ENCODE measurements at places on chromosomes 1 and 21.

DNA sequence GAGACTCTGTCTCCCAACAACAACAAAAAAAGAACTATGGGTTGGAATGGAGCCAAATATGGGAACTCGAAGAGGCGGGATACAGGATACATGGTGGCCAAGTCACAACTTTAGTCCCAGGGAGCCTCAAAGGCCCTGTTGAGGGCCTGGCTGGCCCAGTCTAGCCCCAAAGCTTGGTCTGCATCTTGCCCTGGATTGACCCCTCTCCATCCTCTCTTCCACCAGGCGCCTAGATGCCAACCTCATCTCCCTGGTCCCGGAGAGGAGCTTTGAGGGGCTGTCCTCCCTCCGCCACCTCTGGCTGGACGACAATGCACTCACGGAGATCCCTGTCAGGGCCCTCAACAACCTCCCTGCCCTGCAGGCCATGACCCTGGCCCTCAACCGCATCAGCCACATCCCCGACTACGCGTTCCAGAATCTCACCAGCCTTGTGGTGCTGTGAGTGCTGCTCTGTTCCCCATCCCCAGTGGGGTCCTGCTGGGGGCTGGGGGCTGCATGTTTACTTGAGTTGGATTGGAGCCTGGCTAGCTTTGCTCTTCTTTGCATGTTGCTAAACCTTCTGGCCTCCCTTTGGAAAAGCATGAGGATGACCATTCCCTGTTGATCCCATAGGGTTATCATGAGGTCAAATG lies 65.5 kb downstream of the UBE2T start:
- DNase-seq, result no peak

GRCh38 chr1:24451746-24452145 lies 36.1 kb downstream of the NIPAL3 start:
- no peak for DNase-seq

DNA sequence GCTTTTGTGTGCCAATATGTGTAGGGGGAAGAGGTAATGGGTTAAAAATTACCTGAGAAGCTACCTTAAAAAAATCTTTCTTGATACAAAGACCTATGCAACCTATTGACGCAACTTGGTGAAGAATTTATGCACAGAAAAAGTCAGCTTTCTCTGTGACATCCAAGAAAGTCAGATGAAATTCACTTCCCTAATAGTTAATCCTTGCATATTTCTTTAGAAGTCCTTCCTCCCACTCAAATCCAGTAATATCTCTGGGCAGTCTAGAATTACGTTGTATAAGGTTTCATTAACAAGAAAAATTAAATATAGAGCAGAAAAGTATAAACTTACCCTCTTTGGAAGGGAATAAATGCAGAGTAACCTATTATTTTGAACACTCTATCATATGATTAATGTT lies 2.9 kb downstream of the UBAP2L start:
- DNase-seq, result no peak

- no peak for DNase-seq
Measured at GRCh38 chr1:208576425-208576824, 332.2 kb upstream of the PLXNA2 start.

DNA sequence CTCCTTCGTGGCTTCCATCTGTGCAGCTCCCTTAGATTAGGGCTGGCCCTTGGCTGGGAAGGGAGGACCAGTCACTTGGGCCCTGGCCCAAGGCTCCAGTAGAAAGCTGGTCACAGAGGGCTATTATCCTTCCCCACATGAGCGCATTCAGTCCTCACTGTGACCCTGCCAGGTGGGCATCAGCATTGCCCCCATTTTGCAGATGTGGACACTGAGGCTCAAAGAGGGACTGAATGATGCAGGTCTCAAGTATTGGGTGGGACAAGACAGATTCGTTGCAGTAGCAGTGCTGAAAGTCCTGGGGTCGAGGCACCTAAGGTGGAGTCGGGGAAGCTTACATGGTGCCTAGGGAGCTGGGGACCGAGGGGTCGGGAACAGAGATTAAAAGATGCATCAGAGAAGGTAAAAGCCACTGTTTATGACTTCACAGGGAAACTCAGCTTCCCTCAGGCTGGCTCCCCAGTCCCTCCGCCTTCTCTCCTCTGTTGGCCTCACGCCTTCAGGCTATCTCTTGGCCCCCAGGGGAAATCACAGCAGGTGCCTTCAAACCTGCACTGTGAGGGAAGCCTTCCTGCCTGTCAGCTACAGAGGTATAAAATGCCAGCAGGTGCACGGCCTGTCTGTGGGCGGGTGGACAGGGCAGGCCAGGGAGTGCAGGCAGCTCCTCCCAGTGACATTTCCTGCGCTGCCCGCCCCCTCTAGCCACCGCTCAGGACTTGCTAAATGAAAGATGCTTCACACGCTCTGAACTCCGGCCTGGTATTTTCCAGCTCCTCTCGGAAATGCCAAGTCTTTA lies 178.4 kb downstream of the GRIK3 start:
- DNase-seq, result no peak

GRCh38 chr1:34409689-34410229 lies 233.1 kb downstream of the C1orf94 start:
- DNase-seq, result no peak
